ENCODE measurements at places on chromosomes 16 and 17. TPM values are rescaled to one million over a fixed set of nuclear protein-coding genes. Genes with fewer than 3 reads are reported as not detected.

PRSS22 gene
- 0.93 TPM for total RNA-seq

CLEC18A gene
- total RNA-seq = 1.3 TPM

DERL2 gene
- total RNA-seq = 88.3 TPM

DNA sequence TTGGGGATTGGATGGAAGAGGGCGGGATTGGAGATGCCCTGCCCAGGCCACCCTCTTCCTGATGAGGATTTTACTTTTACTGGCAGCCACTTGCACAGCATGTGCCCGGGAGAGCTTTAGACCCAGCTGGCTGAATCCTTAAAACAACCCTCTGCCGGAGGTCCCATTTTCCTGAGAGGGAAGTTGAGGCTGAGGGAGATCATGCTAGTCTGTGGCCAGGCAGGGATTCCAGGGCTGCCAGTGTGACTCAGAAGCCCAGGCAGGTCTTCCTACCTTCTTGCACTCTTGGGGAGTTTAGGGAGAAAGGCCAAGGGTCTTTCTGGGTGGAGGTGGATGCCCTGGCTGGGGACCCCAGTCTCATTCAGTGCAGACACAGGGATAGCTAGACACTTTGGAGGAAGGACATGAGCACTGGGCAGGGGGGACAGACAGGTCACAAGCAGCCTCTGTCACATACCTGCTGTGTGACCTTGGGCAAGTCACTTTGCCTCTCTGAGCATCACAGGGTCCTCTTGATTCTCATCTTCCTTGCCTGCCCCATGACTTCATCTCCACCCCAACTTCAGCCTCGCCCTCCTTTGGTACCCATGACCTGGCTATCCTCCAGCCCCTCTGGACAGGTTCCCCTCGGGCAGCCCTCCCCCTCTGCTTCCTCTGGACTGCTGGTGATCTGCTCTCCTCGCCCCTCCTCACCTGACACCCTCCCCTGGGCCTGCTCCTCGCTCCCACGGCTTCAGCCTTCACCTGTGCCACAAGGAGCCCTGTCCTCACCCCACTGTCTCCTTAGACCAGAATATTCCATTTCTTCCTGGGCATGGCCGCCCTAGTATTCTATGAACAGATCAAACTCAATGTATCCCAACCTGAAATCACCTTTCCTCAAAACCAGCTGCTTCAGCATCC, 11.3 kb upstream of the DCAF7 start:
- no peak for DNase-seq

- DNase-seq = no peak
Observed at GRCh38 chr16:83136419-83136818, 509.6 kb downstream of the CDH13 start.

- no peak for DNase-seq
Observed at GRCh38 chr17:15255713-15256454, 9.2 kb downstream of the PMP22 start.

DNA sequence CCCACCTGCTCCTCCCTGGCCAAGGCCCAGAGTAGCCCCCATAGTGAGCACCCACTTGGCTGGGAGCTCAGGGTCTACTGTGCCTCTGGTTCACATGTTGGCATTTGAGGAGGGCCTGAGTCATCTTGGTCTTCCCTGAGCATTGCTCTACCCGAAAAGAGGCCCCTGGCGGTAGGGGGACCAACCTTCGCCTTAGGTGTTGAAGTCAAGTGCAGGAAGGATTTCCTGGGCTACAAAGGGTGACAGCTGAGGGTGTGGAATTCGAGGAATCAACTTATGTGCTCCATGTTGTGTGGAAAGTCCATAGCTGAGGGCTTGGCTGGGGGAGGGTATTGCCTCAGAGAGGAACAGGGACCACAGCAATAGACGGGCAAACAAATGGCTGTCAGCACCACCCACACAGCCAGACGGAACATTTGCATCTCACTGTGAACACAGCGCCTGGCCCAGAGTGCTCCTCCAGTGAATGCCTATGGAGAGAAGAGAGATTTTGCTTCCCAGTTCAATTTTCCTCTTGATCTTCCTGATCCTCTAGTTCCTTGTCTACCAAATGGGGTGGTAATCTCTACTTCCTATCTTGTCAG, 35.6 kb upstream of the NGFR start:
- DNase-seq = no peak

GRCh38 chr17:40307001-40307730, 1.8 kb upstream of the RARA start:
- no peak for DNase-seq

GRCh38 chr17:36212966-36213365, 2.1 kb downstream of the CCL4L2 start:
- no peak for DNase-seq

Data from CD4-positive, alpha-beta T cell (primary cell).